Activated CD4-positive, alpha-beta memory T cell treated with anti-CD3 and anti-CD28 coated beads for 36 hours (primary cell): ENCODE measurements at places on chromosomes 5 and 9. TPM values are rescaled to one million over a fixed set of nuclear protein-coding genes. Genes with fewer than 3 reads are reported as not detected.
A peak's percentile ranks its signal among the peaks of the same experiment; 100 is the strongest.

TMEM174 gene
- not detected for total RNA-seq

BTNL9 gene
- total RNA-seq = not detected

FLT4 gene
- total RNA-seq = 1.4 TPM

TIMD4 gene
- 3.1 TPM for total RNA-seq

STC2 gene
- 12.0 TPM for total RNA-seq

DNA sequence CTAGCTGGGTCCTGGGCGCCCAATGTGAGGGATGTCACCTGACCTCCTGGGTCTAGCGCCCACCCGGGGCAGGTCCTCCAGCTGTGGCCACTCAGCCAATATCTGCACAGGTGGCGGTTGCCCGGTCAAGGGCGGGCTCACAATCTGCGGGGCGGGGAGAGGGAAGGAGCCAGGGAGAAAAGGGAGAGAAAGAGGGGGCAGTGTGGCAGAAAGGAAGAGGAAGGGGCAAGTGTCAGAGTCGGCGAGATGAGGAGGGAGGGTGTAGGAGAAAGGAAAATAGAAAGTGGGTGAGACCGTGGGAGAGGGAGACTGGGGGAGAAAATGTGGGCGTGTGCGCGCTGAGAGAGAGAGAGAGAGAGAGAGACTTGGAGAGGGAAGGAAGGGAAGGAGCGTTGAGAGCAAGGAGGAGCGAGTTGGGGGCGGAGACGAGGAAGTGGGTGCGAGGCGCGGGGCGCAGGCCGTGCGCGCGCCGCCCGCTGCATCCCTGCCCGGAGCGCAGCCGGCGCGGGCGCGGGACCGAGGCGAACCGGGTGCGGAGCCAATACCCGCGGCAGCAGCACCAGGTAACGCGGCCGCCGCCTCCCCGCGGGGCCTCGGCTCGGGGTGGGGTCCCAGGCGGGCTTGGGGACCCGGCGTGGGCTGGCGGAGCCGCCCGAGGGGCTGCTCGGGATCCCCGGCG, at the start of gene HRH2:
Gene HRH2 (plus strand): TSS at position 479 of the 679 bp plus-strand sequence. CDS start 25,163 bp downstream, outside the sequence.
- DNase-seq = peak; percentile 72

GRCh38 chr5:173354645-173355044, 26.4 kb upstream of the STC2 start:
- DNase-seq = no peak

DNA sequence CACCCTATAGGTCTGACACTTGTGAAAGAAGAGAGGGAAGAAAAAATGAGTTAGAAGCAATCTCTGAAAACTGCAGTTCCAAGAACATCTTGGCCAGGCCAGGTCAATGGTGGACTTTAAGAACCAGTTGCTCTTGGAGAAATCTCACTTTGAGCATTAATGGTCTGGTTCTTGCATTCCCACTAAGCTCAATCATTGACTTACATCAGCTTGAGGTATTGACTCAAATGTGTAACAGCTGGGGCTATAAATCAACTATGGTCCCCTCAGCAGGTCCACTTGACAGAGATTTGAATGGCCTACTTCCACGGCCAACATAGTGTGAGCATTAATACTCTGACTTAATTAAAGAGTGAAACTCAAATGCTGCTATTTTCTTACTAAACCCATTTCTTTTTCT, 357.8 kb upstream of the RGMB start:
- DNase-seq = no peak

DNA sequence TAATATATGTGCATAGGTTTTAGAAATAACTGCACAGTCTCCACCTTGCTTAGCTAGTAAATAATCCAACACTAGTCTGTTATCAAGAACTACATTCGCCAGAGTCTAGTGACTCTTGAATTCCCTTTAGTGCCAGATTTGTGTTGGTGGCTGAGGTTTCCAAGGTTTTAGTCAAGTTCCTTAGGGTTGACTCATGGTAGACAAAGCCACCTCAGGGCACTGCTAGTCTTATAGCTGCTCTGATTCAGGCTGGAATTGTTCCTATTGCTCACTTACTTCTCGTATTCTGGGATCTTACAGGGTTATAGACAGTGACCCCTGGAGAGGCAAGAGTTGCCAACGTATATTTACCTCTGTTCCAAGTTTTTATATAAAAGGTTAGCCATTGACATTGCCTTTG, 1369.8 kb upstream of the CDH9 start:
- DNase-seq = no peak

GRCh38 chr5:127076315-127077129, 3.2 kb upstream of the C5orf63 start:
- DNase-seq = no peak

- DNase-seq = no peak
Observed at GRCh38 chr5:147972076-147972840, 65.9 kb upstream of the C5orf46 start.

DNA sequence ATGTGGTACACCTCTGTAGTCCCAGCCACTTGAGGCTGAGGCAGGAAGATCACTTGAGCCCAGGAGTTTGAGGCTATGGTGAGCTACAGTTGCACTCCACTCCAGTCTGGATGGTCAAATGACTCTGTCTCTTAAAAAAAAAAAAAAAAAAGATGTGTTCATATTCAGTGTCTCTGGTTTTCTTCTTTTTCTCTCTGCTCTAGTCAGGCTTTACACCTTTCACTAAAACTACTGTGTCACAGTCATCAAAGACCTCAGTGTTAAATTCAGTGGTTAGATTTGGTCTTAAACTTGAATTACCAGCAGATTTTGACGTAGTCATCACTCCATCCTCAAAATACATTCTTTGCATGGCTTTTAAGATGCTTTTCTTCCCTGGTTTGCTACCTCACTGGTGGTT, 28.8 kb downstream of the NAA35 start:
- DNase-seq = no peak

GRCh38 chr5:43019614-43020398, 20.3 kb downstream of the ANXA2R start:
- DNase-seq = peak; percentile 91

- no peak for DNase-seq
Observed at GRCh38 chr5:43699910-43700309, 96.9 kb downstream of the NNT start.

GRCh38 chr9:111533099-111533790, 8.3 kb downstream of the ZNF483 start:
- DNase-seq = no peak

- DNase-seq = no peak
Observed at GRCh38 chr9:81724242-81724889, 35.0 kb upstream of the TLE1 start.

GRCh38 chr9:102669220-102669619, 325.9 kb upstream of the CYLC2 start:
- DNase-seq = no peak

- DNase-seq = no peak
Observed at GRCh38 chr9:127142291-127142690, 19.9 kb upstream of the ANGPTL2 start.

DNA sequence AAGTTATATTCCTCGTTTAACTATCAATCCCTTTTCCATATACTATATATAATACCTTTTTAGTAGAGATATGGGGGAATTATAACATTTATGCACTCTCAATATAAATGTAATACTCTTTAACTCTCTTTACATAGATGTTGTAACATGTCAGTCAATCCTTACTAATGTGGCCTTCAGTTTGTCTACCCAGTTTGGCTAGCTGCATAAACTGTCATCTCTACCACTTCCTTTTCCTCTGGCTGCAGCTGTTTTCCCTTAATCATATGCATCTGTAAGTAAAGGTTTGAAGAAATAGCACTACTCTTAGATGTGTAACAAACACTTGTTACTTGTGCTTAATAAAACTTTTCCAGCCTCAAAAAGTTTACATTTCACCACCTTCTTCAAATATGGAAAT, 13.4 kb downstream of the ABHD17B start:
- no peak for DNase-seq

GRCh38 chr5:175599210-175599609, 58.7 kb upstream of the HRH2 start:
- no peak for DNase-seq

DNA sequence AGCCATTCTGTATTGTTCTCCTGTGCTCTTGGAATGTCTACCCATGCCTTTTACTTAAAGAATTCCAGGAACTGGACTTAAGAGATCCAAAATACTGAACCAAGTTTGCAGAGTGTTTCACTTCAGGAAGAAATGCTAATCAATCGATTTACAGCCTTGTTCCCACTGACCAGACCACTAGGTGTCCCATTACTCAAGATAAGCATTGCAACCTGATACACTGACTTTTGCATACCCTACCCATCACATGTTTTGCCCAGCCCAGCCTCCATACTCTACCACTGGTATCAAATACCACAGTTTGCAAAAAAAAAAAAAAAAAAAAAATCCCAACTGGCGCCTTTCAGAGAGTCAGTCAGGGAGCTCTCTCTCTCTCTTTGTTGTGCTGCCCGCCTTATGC, 550.8 kb downstream of the CDH9 start:
- DNase-seq = no peak

GRCh38 chr5:134041570-134042411, 37.0 kb upstream of the VDAC1 start:
- DNase-seq = no peak

DNA sequence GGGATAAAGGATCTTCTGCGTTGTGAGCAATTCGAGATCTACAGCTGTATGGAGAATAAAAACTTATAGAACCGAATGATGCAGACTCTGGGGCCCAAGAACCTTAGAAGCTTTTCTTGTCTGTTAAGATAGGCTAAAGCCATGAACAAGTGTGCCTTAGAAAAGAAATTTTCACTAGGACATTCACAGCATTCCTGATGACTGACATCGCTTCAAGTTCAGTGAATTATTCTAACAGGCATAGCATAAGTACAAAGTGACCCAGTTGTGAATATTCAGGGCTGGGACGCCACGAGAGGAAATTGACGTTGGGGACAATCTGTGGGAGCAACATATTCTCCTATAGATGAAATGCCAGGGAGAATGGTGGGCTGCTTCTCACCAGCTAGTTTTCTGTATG, 32.0 kb upstream of the PANK3 start:
- DNase-seq = no peak

- no peak for DNase-seq
Observed at GRCh38 chr9:130607640-130608420, 28.5 kb downstream of the FUBP3 start.

DNA sequence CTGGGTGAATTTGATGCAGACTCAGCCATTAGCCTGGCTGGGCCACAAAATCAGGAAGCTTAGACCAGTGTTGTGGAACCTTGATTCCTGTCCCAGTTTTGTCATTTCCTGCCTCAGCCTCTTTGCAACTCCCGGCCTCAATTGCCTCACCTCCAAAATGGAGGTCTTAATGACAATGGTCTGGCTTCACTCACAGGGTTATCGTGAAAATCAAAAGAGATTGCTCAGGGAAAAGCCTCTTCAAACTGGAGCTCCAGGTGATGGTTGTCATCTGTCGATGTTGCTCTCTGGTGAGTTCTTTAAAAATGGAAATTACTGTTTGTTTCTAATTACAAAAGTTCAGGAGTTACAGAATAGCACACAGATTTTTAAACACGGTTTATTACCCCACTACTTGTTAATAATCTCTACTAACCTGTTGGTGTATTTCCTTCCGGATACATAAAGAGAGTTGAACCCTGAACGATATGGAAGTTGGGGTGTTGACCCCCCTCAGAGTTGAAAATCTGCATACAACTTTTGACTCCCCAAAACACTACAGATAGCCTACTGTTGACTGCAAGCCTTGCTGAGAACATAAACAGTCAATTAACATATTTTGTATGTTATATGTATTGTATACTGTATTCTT, 109.9 kb upstream of the CPEB4 start:
- DNase-seq = no peak

DNA sequence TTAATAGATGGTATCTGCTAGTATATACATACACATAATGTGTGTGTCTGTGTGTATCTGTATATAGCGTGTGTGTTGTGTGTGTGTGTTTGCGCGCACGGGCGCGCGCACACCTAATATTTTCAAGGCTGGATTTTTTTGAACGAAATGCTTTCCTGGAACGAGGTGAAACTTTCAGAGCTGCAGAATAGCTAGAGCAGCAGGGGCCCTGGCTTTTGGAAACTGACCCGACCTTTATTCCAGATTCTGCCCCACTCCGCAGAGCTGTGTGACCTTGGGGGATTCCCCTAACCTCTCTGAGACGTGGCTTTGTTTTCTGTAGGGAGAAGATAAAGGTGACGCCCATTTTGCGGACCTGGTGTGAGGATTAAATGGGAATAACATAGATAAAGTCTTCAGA, 757 bp downstream of the FXN start:
- peak; percentile 42 for DNase-seq

- DNase-seq = no peak
Observed at GRCh38 chr5:55320571-55320970, 12.8 kb downstream of the MTREX start.

DNA sequence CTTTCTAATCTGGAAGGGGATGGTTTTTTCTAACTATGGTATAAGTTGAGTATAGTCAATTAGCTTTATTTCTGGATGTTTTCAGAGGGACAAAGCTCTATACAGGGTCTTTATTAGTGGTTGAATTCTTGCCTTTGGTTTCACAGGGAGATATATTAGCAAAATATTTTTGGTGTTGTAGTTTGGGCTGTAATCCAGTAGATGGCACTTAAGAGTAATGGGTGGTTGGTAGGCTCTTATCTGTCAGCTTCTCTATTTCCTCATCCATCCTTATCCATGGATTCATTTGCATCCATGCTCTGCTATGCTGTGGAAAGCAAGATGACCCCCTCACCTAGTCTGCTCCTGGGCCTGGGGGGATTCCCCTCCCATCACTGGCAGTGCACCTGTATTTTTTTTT, 363.6 kb upstream of the CYLC2 start:
- DNase-seq = no peak

DNA sequence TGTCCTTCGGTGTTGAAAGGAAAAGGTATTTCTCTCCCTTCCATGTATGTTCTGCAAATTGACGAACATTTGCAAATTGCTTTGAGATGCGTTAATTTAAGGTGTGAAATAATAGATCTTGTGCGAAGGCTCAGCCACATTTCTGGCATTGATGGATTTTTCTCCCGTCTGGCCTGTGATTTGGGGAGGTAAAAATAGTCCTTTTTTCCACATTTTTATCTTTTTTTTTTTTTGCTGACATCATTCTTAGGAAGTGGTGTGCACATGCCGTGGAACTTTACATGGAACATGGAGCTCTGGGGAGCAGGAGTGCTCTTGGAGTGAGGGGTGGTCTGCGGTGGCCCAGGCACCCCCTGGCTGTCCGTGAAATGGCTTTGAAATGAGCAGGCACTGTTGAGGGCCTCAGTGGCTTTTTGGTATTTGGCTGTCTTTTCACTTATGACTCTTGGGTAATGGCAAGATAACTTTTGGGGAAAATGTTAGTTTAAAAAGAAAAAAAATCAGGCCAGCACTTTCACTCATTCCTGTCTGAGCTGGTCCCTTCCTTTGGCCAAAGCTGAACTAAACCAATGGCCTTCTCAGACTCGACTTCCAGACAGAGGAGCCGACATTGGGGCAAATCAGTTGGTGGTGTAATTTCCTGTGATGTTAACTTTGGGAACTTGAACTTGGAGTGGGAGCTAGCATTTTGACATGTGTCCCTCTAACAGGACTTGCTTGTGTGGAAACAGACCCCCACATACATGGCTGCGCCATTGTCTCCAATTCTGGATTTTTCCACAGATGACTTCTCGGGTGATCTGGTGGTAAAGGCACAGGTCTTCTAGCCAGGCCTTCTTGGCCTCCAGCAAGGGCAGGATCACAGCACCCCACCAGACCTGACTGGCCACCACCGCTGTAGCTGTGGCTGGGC, 4.2 kb downstream of the NEK6 start:
- DNase-seq = no peak

GRCh38 chr9:130936285-130937117, 2.5 kb downstream of the FIBCD1 start:
- DNase-seq = no peak
